B cell (primary cell): ENCODE measurements at places on chromosomes 3 and 15.

GRCh38 chr3:21913791-21914190 is 162.8 kb upstream of the ZNF385D start:
- DNase-seq: no peak

DNA sequence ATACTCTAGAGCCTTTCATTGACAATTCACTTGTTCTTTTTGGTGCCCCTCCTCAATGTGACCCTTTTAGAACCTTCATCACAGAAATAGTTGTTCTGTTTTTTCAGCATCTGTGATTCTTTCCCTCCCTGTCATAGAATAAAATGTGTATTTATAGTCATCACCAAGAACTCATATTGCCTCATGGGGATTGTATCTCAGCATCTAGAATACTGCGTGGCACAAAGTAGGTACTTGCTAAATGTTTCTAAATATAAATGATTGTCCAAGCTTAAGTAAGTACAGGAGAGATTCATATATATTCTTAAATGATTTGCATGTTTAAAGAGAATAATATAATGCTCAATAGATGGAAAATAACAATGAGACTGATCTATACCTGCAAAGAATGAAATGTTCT is 190.1 kb downstream of the FNDC3B start:
- DNase-seq: no peak

GRCh38 chr15:25947323-25948314 is 84.5 kb upstream of the ATP10A start:
- no peak for DNase-seq

GRCh38 chr15:79170256-79170664 is 79.7 kb upstream of the RASGRF1 start:
- no peak for DNase-seq

DNA sequence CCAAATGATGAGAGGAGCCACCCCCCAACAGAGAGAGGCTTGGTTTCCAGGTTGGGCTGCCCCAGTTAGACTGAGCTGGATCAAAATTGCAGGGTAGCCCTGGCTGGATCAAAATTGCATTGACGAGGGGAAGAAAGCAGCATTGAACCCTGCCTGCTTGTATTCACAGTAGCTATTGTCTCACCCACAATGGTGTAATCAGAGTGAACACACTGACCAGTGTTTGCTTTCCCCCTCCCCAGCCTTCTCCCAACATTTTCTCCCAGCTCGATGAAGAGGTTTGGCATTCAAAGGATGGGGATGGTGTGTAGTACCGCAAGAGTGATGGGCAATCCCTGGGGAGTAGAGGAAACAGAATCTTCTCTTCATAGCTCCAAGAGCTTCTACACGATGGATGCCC is 223.8 kb downstream of the ADAMTS9 start:
- DNase-seq: no peak

GRCh38 chr15:26877831-26878230 is 11.0 kb downstream of the GABRA5 start:
- no peak for DNase-seq

- DNase-seq: no peak
These were observed 236.0 kb upstream of the ZNF717 start for GRCh38 chr3:76021376-76021775.

GRCh38 chr3:100104817-100105413 is 9.4 kb downstream of the FILIP1L start:
- no peak for DNase-seq

GRCh38 chr3:88046766-88047165 is 12.0 kb downstream of the CGGBP1 start:
- no peak for DNase-seq

DNA sequence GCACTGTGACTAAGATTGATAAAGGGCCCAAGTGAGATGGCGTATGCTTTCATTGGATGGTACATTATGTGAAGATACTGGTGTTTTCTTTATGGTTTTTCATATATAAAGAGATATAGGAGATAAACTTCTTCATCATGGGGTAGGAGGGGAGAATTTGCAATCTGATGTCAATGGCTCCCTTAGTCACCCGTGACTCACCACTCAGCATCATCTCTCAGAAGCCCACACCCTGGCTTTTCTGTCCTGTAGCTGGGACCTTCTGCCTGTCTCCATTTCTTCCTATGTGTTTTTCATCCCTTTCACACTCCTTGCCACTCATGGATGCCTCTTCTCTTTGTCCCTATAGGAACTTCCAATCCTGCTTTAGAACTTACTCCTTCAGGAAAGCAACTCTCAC is 114.3 kb upstream of the SEMA6D start:
- no peak for DNase-seq

DNA sequence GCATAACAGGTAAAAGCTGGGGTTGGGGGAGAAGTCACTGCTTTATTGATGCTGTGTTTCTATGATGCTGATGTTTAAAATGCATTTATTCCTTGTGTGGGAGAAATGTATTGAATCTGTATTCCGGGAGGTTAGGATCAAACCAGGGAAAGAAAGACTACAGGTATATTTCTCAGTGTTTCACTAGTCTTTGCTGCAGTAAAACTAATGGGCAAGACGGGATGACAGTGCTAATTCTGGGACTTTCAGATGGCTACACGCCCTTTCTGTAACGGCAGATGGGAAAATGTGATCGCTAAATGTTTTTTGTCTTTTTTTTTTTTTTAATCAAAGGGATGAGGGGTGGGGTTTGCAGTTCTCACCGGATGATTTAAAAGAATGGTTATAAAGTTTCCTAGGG is 393 bp downstream of the CNTN6 start:
- no peak for DNase-seq

GRCh38 chr3:68103811-68104210 is 449.4 kb upstream of the SUCLG2 start:
- no peak for DNase-seq

- no peak for DNase-seq
These were observed 519.7 kb downstream of the DIPK2A start for GRCh38 chr3:144491333-144491732.

- no peak for DNase-seq
These were observed 36.7 kb upstream of the ADCY5 start for GRCh38 chr3:123485551-123485950.
